ENCODE measurements at places on chromosomes 2 and 18.
A peak's percentile ranks its signal among the peaks of the same experiment; 100 is the strongest.

GRCh38 chr2:5691985-5692529 is at the start of gene SOX11:
Gene SOX11, plus strand, starts transcription at chr2:5692384. Its CDS starts 338 bp downstream, at chr2:5692722.
- no peak for DNase-seq

GRCh38 chr2:16655445-16655837 is 10.2 kb downstream of the CYRIA start:
- no peak for DNase-seq

DNA sequence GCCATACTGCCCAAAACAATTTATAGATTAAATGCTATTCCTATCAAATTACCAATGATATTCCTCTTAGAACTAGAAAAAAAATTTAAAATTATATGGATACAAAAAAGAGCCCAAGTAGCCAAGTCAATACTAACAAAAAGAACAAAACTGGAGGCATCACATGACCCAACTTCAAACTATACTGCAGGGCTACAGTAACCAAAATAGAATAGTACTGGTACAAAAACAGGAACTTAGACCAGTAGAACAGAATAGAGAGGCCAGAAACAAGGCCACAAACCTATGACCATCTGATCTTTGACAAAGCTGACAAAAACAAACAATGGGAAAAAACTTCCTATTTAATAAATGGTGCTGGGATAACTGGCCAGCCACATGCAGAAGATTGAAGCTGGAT is 86.1 kb upstream of the KYNU start:
- DNase-seq, result no peak

DNA sequence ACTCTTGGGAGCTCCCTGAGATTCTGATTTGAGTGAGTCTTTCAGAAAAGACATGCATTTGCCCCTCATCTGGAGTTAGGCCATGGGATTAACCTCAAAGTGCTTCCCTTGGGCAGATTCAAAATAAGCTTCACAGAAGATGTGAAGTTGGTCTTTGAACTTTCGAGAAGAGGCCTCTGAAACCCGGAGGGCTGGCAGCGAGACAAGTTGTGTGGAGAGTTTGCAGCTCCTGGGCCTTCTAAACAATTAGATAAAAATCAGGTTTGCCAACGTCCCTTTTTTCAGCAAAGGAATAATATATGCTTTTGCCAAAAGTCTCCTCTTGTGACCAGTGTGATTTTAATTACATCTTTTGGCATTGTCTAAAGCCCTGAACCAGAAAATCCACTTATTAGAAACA is 489.7 kb downstream of the SOX11 start:
- no peak for DNase-seq

DNA sequence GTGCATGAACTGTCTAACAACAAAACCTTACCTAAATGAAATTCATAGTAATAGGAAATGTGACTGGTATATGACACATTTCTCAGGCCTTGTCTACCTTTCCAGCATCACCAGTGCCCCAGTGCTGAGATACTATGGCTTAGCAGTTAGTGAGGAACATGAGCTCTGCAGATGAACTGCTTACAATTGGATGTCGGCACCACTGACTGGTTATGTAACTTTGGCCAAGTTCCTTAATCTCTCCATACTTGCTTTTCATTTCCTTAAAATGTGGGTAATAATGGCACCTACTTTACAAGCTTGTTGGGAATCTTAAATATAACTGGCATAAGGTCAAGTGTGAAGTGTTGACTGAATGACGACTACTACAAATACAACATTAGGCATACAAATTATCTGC is 136.3 kb downstream of the OLA1 start:
- no peak for DNase-seq

DNA sequence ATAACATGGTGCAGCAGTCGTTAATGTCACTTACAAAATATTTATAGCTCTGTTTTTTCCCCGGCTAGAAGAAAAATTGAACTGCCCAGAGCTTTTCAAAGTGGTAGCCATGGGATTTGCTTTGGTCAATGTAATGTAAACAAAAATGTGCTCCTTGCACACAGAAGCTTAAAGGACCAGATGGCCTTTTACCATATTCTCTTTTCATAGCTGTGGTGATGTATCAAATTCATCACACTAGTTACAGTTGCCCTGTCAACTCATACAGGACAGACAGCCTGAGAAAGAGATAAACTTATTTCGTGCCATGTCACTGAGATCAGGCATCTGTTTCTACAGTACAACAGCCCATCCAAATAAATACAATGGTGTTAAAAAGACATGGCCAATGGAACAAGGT is 368.1 kb upstream of the CDH19 start:
- no peak for DNase-seq

- DNase-seq, result peak; percentile 5
These were observed 672.2 kb upstream of the ACVR2A start for GRCh38 chr2:147172493-147173188.

DNA sequence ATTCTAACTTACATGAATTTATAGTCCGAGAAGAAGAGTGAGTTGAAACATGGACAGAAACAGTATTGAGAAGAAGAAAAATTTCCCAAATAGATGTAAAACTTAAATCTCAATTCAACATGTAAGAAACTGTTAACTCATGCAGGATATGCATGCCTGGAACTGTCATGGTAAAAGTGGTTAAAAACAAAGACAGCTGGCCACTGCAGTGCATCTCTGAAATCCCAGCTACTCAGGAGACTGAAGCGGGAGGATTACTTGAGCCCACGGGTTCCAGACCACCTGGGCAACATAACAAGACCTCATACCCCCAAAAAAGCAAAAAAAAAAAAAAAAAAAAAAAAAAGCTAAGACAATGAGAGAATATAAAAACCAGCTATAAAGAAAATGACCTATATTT is 93.0 kb upstream of the TTC27 start:
- no peak for DNase-seq

GRCh38 chr18:26121476-26121875 is 12.2 kb upstream of the PSMA8 start:
- peak; percentile 53 for DNase-seq

DNA sequence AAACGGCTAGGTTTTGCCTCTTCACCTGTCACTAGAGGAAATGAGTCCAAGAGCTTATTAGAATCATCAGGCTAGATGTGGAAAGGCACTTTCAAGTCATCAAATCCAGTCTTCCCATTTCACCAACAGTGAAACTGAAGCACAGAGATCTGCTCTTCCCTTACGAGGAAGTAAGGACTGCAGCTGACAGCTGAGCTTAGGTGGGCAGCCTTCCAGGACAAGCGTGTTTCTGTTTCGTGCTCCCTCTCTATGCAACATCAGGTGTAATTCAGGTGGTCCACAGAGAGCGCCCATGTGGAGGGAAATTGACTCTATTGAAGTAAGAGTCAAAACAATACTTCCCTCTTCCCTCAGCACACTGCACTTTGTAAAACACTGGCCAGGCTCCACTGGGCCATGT is 5.5 kb downstream of the CYRIA start:
- DNase-seq, result no peak

- peak; percentile 28 for DNase-seq
These were observed 32.5 kb downstream of the ARL5A start for GRCh38 chr2:151795646-151796240.

DNA sequence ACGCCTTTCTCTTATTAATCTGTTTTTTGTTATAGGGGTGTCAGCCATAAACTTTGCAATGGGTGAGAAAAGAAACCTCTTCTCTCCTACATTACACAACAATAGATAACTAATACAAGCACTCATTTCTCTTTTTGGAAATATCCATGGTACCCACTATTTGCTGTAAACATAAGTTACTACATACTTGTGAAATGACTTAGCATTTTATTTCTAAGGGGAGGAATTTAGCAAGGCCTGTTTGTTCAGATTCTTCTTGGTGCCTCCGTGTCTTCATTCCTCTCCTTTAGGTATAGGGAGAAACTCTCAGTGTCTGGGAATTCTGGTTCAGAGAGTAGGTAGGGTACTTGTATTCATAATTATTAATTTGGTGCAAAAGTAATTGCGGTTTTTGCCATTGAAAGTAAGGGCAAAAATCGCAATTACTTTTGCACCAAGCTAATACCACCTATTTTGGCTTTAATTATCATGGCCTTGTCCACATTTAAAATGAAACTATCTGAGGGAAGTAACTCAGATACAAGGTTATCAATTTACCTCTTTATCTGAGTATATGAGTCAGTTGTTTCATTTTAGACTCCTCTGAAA is 134.8 kb downstream of the MREG start:
- peak; percentile 62 for DNase-seq

- DNase-seq, result no peak
These were observed 1016.4 kb upstream of the PIK3C3 start for GRCh38 chr18:40938615-40939014.

- no peak for DNase-seq
These were observed 231.1 kb upstream of the ZNF804A start for GRCh38 chr2:184367211-184367610.

DNA sequence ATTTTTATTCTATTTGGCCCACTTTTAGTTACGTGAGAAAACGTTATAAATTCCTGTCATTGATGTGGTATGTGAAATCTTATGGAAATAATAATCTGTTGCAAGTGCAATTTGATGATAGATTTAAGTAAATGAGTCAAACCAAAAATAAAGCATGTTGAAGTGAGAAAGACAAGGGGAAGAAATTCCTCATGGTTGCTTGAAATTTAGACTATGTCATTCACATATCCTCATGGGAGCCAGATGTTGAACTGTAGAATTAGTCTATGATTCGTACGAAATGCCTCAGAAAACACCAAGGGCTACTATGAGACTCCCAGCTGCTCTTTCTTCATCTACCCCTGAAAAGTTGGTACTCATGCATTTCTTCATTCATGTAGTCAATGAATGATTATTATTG is 55.7 kb downstream of the KLHL14 start:
- no peak for DNase-seq

- DNase-seq, result no peak
These were observed 196.0 kb downstream of the PAX3 start for GRCh38 chr2:222102575-222103349.

DNA sequence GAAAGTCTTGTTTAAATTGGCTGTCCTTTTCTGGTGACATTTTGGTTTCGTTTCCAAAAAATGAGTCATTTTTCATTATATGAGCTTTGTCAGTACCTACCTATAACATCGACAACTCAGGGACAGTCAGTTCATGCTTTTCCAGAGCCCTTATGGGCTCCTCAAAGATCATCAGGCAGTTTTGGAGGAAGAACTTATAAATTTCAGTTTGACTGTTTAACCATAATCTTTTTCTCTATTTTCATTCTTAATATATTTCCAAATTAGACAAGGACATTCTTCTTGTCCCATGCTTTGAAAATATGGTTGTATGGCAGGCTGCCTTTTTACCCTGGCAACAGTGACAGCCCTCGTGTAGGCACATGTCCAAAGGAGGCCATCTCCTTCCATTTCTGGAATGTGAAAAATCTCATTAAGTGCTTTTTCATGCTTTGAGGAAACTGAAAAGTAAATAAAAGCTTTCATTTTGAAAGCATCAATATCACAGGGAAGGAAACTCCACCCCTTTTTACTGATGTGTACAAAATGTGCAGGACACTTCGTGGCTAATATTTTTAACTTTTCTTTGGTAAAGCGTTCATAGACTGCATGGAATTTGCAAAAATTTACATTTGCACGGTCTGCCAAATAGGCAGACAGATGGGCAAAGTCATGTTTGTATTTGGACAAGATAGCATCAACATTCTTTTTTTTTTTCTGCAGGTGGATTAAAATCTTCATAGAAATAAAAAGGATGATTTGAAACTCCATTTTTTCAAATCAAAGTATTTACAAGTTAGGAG is 7.2 kb upstream of the PROC start:
- DNase-seq, result peak; percentile 67

GRCh38 chr2:168244318-168244717 is 3.1 kb downstream of the STK39 start:
- no peak for DNase-seq

DNA sequence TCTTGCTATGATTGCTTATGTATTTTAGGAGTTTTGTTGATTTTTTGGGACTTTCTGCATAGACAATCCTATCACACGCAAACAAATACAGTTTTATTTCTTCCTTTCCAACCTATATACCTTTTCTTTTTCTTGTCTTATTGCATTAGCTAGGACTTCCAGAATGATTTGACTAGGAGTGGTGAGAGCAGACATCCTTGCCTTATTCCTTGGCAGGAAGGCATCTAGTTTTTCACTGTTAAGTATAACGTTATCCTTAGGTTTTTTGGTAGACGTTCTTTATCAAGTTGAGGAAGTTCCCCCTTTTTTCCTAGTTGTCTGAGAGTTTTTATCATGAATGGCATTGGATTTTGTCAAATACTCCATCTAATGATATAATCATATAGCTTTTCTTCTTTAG is 25.8 kb downstream of the EHBP1 start:
- no peak for DNase-seq

GRCh38 chr2:65390134-65390533 is 42.3 kb downstream of the SPRED2 start:
- no peak for DNase-seq

- DNase-seq, result peak; percentile 49
These were observed 128.0 kb downstream of the EPHA4 start for GRCh38 chr2:221444106-221444505.

GRCh38 chr2:181844551-181845290 is 46.8 kb upstream of the ITPRID2 start:
- no peak for DNase-seq

DNA sequence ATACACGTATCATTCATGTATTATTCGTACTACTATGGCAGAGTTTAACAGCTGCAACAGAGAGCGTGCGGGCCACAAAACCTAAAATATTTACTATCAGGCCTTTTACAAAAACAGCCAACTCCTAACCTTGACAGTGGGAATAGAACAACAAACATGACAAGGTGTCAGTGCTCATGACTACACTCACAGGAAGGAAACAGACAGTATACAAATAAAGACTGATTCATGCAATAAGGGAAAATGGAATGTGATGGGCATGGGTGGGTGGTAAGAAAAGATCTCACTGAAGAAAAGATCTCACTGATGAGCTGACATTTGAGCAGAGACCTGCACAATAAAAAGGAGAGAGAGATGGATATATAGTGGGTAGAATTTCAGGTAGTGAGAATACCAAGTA is 347.8 kb downstream of the ALK start:
- DNase-seq, result no peak

- no peak for DNase-seq
These were observed 16.3 kb upstream of the ARHGEF4 start for GRCh38 chr2:130820279-130820861.

DNA sequence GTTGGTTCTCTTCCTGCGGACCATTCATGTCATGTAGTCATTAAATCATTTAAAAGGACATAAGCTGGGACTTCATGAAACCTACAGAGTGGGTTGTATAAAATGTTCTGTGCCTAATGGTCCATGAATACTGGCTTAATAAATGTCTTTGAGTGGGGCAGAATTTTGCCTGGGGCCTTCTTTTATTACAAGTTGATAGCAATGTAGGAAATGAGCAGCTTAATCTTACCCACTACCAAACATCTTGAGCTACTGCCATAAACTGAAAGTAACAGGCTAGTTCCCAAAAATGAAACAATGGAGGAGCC is 130.9 kb downstream of the TMEM17 start:
- DNase-seq, result no peak

DNA sequence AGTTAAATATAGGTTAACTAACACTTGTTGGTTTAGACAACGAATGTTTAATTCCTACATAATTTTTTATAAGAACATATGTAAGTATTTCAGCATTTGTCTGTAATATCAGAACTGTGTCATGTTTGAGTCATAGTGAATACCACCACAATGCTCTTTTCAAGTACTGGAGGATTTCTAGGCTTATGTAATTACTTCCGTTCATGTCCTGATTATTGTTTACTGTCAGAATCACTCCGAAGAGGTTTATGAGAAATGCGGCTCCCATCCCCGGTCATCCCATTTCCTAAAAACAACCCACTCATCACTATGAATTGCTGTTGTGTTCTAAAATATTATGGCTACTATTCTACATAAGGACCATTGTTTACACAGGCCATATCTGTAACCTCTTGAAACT is 45.1 kb downstream of the CDH19 start:
- DNase-seq, result peak; percentile 77

Data from cardiac fibroblast (primary cell).